GM04503 (cell line): ENCODE measurements at places on chromosomes 6 and 20.

- peak; percentile 52 for DNase-seq
These were observed 30.8 kb downstream of the AGPAT4 start for GRCh38 chr6:161242779-161243693.

DNA sequence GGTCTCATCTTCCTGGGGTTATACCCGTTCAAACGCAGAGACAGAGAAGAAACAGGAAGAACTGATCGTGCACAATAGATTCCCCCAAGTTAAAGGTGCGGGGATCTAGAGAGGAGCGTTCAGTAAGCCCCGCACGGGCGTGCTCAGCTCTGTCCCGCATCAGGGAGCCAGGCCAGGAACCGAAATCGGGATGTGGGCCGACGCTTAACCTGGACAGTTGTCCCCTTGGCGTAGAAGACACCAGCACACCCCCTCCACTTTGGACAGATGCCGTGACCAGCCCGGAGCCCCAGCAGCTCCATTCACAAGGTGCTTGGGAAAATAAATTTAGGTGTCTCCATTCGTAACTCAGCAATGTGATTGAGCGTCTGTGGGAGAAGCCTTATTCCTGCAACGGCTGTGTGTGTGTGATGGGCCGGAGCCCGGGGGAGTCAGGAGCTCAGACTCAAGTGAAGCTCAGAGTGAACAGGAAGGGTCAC lies 24.0 kb upstream of the GATA5 start:
- DNase-seq = no peak

DNA sequence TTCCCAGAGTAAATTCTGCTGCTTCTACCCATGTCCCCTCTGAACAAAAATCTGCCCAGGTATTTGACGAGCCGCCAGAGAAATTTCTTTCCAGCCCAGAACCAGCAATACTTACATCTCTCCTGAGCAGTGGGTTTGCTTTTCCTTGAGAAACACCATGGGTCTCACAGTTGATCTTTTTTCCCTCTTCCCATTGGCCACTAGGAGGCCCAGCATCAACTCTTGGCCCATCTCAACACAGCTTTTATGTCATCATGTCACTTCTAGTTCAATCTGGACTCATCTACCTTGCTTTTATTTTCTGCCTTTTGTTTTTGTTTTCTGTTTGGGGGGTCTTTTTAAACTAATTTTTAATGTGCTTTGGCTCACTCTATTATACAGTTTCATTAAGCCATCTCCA lies 18.8 kb downstream of the MAFB start:
- no peak for DNase-seq

DNA sequence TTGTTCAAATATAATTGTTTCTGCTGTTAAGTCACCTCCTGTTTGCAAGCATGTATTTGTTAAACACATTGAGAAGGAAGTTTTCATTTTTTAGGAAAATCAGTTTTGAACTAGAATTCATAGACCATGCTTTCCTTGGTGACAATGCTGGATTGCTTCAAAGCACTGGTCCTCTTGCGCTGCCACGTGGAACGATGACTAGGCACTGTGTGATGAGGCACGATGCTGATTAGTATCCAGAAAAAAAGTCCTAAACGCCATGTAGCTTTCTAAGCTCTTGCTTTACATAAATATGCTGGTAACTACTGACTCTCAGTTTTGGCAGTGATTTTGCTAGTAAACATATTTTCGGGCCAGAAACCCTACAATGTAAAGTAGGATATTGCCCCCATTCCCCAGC lies 11.1 kb upstream of the EXOC2 start:
- DNase-seq = no peak

DNA sequence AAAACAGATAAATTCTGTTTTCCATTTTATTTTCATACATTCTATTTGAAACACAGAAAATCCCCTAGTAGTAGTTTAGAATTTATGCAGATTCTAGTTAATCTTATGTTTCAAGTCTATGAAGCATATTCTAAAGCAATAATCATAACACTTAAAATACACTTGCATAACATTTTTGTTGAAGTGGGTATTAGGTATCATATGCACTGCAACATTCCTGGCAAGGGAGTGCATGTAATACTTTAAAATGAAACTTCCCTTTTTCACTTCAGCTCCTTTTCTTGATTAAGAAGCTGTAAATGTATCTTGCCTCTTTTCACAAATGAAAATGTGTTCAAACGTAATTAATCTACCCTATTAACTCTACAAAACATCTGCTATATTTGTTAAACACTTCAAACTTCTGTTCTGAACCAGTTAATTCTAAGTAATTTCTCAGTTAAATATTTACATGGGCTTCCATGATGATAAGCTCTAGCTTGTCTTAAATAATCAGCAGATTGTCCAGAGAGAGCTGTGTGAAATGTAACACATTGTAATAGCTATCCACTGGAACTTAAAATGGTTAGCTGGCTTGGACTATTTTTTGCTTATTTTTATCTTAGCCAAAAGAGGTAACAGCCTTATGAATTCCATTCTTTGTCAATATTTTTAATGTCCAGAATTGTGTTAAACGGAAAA lies 192.8 kb downstream of the COL19A1 start:
- no peak for DNase-seq

GRCh38 chr6:4929097-4929718 lies 74.6 kb downstream of the RPP40 start:
- DNase-seq = no peak
